ENCODE measurements at places on chromosomes 16 and 17. TPM values are rescaled to one million over a fixed set of nuclear protein-coding genes. Genes with fewer than 3 reads are reported as not detected.
A peak's percentile ranks its signal among the peaks of the same experiment; 100 is the strongest.

DNA sequence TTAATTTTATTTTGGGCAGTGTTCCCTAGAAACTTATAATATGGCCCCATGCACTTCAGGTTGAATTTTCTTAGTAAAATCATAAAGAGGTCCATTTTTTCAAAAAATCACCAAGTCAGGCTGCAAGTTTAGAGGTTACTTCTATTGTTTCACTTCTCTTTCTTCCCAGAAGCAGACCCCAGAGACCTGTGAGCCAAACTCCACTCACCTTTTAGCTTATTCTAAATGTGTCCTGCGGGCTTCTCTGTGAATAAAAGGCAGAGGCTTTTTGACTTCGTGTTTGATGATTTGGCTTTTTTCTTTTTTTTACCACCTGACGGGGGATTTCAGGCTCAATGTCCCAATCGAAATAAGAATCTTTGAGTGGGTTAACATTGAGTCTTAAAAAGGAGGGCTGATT is 7.4 kb downstream of the PRKCB start:
- no peak for DNase-seq

- no peak for DNase-seq
Measured at GRCh38 chr17:68480885-68481284, 23.6 kb upstream of the WIPI1 start.

DNA sequence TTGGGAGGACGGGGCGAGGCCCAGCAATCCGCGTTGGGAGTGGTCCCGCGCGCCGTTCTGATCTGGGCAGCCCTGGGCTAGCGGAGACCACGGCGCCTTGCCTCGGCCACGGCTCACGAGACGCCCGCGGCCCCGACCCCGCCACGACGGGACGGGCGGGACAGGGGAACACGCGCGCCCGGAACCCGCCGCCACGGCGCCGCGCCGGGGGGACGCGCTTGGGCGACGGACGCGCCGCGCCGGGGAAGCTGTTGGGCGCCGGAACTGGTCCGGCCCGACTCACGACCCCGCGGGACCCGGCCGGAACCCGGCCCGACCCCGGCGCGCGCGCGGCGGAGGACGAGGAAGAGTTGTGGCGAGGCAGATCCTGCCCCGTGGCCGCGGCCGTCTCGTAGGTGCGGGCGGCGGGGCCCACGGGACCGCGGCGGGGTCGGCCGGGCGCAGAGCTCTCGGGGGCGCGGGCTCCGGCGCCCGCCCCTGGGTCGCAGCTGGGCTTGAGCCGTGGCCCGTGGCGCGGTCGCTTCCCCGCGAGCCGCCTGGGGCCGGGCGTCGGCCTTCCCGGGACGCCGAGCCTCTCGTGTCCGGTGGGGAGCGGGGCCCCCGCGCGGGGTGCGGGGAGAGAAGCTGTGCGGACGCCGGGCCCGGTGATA is at the start of gene ACSF3:
Gene ACSF3 (plus strand): TSS at position 251 of the 650 bp plus-strand sequence. CDS start 6,830 bp downstream, outside the sequence.
- peak; percentile 41 for DNase-seq

The KRTAP9-4 gene
- not detected for total RNA-seq

The CIITA gene
- total RNA-seq: 0.74 TPM

GRCh38 chr17:37642681-37643080 is 565 bp downstream of the DDX52 start:
- peak; percentile 48 for DNase-seq

DNA sequence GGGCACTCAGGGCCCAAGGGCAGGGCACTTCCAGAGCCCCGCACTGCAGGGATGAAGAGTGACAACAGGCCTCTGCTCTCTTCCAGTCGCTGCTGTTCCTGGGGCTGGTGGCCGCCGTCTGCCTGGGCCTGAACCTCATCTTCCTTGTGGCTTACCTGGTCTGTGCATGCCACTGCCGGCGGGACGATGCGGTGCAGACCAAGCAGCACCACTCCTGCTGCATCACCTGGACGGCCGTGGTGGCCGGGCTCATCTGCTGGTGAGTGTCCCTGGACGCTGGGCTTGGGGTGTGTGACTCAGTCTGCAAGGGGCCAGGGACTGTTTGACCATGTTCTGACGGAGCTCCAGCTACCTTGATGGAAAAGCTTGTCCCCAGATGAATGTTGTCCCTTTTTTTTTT is 9.0 kb downstream of the TTYH2 start:
- no peak for DNase-seq

DNA sequence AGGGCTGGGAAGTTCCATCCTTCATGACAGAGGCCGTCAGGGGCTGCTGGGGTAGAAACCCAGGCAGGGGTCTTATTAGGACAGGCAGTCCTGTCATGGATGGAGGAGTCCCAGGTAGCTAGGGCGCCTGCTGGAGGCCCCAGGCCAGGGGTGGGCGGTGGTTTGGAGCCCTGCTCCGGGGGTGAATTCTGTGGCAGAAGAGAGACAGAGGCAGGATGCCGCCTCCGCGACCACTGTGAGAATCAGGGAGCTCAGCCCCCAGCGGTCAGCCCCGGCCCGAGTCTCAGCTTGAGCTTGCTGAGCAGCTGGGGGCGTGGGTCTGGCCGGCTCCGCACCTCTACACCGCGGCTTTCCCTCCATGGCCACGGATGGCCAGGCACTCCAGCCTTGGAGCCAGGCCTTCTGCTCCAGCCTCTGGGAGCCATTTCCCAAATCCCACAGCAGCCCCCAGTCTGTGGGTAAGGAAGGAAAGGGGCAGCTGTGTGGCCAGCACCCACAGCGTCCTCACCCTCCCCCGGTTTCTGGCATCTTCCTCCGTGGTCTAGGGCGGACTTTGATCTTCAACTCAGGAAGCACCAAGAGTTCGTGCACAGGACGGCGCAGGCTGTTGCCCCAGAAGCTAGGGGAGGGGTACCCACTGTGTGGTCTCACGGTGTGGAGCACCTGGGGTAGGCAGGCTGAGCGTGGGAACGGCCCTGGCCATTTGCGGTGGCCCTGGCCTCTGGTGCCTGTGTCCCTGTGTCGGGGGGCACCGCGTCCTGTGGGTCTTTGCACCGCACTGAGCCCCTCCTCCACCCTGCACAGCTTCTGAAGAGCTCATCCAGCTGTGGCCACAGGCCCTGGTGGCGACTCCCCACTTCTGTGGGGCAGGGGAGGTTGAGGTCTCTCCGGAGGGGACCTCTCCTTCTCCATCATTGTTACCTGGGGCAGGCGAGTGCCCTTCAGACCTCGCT is 14.1 kb downstream of the CD7 start:
- DNase-seq: no peak

- no peak for DNase-seq
Measured at GRCh38 chr17:80424878-80425765, 10.2 kb downstream of the ENDOV start.

GRCh38 chr17:4949321-4950074 is 1.2 kb upstream of the PFN1 start:
- peak; percentile 69 for DNase-seq

The CRYM gene
- total RNA-seq: 2.0 TPM

DNA sequence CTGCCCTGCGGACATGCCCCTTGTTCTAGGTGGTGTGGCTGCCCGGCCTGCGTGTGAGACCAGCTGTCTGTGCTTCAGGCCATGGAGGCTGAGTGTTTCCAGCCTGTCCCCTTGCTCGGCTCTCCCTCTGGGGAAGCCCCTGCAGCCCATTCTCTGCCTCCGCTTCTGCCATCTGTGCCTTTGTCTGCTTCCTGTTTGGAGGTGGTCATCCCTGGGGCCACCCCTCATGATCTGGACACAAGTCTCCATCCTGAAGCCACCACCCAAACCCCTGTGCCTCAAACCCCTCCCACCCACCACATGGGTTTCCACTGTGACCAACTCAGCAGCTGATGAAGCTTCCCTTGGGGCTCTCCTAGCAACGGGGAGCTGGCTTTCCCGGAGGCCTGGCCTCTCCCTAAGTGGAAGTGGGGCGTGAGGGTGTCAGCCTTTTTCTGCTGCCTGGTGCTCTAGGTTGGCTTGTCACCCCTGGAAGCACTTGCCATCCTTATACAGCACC is 184.9 kb downstream of the SEC14L1 start:
- DNase-seq: peak; percentile 59

DNA sequence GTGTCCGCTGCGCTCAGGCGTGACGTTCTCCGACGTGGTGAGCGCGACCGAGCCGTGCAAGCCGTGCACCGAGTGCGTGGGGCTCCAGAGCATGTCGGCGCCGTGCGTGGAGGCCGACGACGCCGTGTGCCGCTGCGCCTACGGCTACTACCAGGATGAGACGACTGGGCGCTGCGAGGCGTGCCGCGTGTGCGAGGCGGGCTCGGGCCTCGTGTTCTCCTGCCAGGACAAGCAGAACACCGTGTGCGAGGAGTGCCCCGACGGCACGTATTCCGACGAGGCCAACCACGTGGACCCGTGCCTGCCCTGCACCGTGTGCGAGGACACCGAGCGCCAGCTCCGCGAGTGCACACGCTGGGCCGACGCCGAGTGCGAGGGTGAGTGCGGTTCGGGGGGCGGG is 11.2 kb downstream of the NGFR start:
- DNase-seq: no peak

- DNase-seq: no peak
Measured at GRCh38 chr17:66438101-66438500, 135.7 kb downstream of the PRKCA start.

The PTX4 gene
- total RNA-seq: not detected

DNA sequence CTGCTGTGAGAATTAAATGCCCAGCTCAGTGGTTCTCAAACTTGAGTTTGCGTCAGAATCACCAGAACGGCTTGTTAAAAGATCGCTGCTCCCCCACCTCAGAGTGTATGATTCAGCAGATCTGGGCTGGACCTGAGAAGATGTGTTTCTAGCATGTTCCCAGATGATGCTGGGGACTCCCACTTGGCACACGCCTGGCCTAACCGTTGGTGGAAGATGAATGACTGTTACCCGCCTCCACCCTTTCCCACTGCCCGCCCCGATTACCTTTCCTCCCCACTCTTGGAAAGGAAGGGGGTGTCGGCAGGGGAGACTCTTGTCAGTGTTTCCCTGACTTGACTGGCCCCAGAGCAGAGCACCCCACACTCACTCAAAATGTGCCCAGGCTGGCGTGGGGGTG is 29.3 kb upstream of the ABCC3 start:
- DNase-seq: peak; percentile 75

- no peak for DNase-seq
Measured at GRCh38 chr17:34363183-34363661, at the start of gene CCL1. Gene CCL1, minus strand, starts transcription at chr17:34363233. Its CDS starts 72 bp downstream, at chr17:34363161.

The LHX1 gene
- 0.49 TPM for total RNA-seq

DNA sequence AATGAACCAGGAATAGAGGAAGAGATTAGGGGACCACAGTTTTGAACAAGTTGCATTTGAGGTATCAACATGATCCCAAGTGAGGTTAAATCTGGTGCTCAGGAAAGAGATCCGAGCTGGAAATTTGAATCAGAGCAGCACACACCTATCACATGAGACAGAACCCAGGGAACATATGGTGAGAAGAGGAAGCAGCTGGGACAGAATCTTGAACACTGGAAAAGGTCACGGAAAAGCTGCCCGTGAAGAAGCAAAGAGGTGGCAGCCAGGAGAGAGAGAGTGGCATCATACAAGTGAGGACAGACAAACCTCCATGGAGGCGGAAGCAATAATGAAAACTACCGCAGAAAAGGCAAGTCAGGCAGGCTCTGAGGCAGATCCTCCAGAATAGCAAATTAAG is 36.1 kb downstream of the USP31 start:
- DNase-seq: no peak

The TRPV2 gene
- total RNA-seq: 5.3 TPM

The SLC16A13 gene
- total RNA-seq: 3.1 TPM

DNA sequence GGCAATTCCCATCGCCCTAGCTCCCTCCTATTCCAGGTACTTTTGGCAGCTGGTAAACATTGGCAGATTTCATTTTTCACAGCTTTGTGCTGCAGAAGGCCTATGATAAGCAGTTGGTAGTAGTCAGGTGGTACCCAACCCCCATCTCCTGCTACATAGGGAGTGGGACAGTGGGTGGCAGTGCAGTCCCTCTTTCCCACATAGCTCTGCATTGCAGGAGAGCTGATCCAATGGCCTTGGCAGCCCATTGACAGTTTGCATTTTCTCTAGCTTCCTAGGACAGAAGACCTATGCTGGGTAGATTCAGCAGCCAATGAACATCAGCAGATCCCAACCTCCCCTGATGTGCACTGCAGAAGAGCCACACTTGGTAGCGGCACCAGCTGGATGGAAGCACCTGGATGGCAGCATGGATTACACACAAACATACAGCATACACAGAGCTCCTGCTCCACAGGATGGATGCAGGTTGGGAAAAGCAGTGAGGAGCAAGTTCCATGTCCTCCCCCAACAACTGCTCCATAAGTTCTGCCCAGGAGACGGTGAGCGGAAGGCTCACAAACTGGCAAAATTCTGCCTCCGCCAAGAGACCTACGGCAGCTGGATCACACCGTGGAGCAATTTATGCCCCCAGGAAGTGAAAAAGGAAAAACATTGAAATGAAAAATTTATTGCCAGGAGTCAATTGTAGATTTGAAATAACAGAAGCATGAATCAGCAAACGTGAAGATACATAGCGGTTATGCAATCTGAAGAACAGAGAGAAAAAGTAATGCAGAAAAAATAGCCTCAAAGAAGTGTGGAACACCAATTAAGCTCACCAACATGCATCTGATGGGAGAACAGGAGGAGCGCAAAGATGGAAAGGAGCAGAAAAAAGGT is 95.7 kb downstream of the CACNG1 start:
- peak; percentile 39 for DNase-seq

- no peak for DNase-seq
Measured at GRCh38 chr16:87828907-87829621, 40.2 kb downstream of the SLC7A5 start.

DNA sequence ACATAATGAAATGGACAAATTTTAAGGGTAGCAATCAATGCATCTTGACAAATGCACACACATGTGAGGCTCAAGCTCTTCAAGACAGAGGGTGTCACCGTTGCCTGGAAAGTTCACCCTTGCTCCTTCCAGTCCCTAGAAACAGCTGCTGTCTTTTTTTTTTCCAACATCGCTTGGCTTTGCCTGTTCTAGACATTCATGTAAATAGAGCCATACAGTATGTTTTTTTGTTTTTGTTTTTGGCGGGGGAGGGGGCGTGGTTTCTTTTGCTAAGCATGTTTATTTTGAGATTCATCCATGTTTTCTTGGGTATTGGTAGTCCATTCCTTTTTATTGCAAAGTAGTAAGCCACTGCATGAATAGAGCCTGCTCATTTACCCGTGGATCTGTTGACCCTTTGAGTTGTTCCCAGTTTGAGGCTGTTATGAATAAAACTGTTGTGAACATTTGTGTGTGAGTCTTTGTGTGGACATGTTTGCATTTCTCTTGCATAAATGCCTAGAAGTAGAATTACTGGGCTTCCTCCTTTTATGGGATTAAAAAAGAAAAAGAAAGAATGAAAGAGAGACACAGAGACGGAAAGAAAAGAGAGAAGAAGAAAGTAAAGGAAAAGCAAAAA is 78.4 kb downstream of the NT5M start:
- DNase-seq: no peak

The TVP23A gene
- total RNA-seq: not detected

GRCh38 chr16:84423416-84423837 is 55.1 kb downstream of the ATP2C2 start:
- peak; percentile 41 for DNase-seq

Data from fibroblast of the aortic adventitia (primary cell).